ENCODE measurements at places on chromosomes 7 and 10. TPM values are rescaled to one million over a fixed set of nuclear protein-coding genes. Genes with fewer than 3 reads are reported as not detected.

DNA sequence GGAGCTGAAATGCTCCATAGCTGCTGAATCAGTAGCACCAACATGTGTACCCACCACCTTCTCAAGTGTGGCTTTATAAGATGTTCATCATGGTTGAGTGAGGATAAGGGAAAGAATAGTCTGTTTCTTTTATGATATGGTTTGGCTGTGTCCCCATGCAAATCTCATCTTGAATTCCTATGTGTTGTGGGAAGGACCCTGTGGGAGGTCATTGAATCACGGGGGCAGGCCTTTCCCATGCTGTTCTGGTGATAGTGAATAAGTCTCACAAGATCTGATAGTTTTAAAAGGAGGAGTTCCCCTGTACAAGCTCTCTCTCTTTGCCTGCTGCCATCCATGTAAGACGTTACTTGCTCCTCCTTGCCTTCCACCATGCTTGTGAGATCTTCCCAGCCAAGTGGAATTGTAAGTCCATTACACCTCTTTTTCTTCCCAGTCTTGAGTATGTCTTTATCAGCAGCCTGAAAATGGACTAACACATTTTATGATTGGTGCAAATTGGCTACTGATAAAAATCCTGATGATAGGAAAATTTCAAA lies 799.9 kb downstream of the TNS3 start:
- DNase-seq = no peak

- peak; percentile 75 for DNase-seq
These were observed 303.8 kb downstream of the KCNMA1 start for GRCh38 chr10:77333610-77334340.

DNA sequence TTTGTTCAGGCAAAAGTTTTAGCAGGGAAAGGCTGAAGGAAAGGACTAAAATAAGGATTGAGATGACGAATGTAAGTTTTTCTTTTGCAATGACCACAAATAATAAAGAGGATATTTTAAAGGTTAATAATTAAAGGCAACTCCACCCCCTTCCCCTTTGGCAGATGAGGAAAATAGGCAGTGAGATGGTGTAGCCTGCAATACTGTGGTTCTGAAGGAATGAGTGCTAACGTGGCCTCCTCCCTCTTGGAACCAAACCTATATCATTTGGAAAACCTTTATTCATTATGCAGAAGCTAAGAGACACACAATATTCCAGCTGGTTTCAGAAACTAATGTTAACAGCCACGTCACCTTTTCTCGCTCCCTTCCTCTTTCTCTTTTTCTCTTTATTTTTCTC lies 70.9 kb upstream of the COL1A2 start:
- no peak for DNase-seq

Gene ENKUR
- 0.25 TPM for total RNA-seq

- no peak for DNase-seq
These were observed 17.1 kb upstream of the TSPAN15 start for GRCh38 chr10:69434169-69434568.

GRCh38 chr7:17446340-17446739 lies 147.9 kb downstream of the AHR start:
- DNase-seq = no peak
